ENCODE measurements at places on chromosomes 3 and 15.
A peak's percentile ranks its signal among the peaks of the same experiment; 100 is the strongest.

GRCh38 chr3:164460851-164461250 lies 617.4 kb downstream of the SI start:
- no peak for DNase-seq

GRCh38 chr3:39423436-39423970 lies 17.0 kb downstream of the RPSA start:
- DNase-seq = no peak

GRCh38 chr3:32303399-32303747 lies 64.9 kb downstream of the CMTM8 start:
- no peak for DNase-seq

DNA sequence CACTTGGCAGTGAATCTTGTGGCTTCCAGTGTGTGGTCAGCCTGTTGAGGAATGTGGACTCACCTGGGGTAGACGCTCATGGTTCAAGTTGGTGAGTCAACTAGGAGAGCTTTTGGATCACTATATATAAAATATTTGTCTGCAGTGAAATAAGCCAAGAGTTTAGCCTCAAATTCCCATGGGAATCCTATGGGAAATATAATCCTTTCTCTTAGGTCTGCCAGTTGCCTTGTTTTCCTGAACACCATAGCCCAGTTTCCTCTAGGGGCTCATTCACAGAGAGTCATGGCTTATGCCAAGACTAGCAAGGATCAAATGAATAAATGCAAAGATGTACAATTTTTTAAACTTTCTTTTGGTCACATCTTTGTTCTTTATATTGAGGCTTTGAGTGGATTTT lies 100.1 kb upstream of the NPHP3 start:
- DNase-seq = no peak

DNA sequence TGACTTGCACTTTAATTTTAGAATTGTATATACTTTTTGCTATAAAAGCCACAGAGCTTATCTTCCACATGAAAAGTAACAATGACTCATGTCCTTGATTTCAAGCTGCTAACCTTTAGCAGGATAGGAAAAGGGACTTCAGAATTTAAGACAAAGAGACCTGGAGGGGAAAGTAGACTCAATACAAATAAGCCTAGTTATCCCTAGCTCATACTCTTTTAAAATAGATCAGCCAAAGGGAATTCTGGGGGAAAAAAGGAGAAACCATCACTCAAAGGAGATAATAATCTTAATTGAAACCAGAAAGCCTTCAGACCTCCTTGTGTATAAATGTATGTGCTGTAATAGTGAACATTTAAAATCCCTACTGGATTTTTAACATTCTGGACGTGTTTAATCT lies 930.3 kb downstream of the NTRK3 start:
- no peak for DNase-seq

GRCh38 chr15:52104532-52105004 lies 8.0 kb downstream of the BCL2L10 start:
- no peak for DNase-seq

GRCh38 chr15:90364251-90364650 lies 12.2 kb downstream of the ZNF774 start:
- DNase-seq = no peak

- no peak for DNase-seq
These were observed 49.8 kb downstream of the POMGNT2 start for GRCh38 chr3:43055806-43056770.

DNA sequence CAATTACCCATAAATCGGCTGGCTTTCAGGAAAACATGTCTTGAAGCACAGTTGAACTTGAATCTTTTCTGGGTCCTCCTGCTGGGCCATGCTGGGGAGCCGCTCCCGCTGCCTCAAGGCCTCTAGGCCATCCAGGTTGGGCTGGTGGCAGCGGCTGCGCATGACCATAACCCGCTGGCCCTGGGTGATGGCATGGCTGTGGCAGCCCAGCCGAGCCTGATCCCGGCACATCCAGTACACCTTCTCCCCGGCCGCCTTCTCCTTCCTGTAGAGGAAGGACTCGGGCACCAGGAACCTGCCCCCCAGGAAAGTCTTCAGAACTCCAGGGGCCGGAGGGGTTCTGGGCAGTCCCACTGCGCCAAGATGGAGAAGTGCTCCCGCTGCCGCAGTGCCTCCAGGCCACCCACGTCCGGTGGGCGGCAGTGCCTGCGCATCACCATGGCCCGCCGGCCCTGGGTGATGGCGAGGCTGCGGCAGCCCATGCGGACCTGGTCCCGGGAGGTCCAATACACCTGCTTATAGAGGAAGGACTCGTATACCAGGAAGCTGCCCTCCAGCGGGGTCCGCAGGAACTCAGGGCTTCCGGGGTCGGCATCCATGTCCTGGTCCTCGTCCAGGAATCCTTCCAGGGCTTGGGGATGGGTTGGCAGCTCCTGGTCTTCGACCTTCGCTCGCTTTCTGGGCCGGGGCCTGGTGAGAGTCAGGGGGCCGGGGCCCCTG lies 84.3 kb upstream of the FXR1 start:
- DNase-seq = no peak

DNA sequence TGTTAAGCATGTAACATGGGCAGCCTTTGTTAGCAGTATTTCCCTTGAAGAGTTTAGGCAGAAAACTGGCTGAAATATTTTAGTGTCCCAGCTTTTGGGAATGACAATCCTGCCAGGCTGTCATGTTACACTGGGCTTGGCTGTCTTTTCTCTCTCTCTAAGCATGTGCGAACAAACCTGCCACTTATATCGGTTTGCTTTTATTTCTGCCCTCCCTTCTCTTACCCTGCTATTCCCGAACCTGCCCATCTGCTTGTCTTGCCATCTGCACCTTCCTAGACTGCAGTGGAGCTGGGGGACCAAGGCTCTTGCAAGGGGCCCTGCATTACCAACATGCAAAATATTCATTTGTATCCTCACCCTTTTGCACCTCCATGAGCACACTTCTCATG lies 339.6 kb downstream of the EPHB1 start:
- no peak for DNase-seq

- DNase-seq = no peak
These were observed 542 bp downstream of the ACAA1 start for GRCh38 chr3:38136393-38136776.

GRCh38 chr15:33055962-33056361 lies 138.6 kb downstream of the FMN1 start:
- DNase-seq = no peak

- DNase-seq = no peak
These were observed 23.4 kb downstream of the SLC9A9 start for GRCh38 chr3:143824735-143825385.

GRCh38 chr3:172106989-172107388 lies 67.6 kb downstream of the FNDC3B start:
- peak; percentile 60 for DNase-seq

DNA sequence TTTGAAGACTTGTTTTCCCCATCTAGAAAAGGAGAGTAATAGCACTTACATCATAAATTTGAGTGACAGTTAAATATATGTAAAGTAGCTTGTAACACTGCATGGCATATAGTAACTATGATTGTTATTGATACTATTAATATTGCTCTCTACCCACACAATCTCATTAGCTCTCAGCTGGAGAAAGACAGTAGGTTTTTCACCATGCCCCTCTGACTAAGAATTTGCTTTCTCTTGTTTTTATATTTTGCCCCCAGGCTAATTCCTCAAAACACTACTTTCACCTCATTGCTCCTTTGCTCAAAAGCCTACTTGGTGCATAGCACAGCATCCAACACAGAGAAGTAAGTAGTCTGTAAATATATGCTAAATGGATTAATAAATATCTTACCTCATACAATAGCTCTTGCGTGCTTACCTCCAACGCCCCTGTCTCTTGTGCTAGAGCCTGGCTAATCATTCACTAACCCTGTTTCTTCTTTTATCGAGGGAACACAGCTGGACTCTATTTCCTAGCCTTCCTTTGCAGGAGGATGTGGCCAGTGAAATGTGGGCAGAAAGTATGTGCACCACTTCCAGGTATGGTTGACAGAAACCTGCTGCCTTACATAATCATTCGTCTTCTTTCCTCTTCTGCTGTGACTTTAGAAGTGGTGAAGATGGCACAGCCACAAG lies 190.0 kb downstream of the PLCH1 start:
- DNase-seq = no peak

- DNase-seq = no peak
These were observed 24.2 kb downstream of the NMNAT3 start for GRCh38 chr3:139653582-139653981.

DNA sequence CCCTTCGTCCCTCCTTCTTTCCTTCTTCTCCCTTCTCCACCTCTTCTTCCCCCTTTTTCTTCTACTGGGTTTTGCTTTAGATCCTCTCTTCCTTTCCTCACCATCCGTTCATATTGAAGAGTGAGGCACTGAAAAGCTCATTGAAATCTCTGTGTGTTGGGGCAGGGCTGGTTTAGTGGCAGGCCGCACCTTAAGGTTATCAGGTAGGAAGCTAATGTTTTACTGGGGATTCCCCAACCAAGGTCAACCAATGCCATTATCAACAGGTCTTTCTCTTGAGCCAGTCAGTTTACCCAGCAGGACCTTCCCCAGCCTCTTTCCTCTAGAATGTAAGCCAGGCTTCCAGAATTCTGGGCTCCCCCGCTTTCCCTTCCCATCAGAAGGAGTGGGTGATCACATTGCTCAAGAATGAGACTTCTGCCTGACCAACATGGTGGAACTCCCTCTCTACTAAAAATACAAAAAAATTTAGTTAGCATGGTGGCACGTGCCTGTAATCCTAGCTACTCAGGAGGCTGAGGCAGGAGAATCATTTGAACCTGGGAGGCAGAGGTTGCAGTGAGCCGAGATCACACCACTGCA lies 11.5 kb upstream of the VPS8 start:
- no peak for DNase-seq

DNA sequence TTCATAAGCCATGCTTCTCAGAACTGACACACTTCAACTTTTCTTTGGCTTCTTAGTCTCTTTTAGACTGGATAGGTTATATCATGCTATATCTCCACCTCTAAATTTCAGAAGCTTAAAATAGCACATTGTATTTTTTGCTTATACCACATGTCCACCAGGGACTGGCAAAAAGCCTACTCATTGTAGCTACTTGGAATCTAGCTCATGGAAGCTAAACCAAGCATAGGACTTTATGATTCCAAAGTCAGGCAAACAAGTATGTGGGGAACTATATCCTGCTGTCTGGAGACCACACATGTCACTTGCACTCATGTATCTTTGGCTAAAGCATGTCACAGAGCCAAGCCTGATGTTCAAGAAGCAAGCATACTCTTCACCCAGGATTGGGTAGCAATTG lies 245.0 kb upstream of the RASGRP1 start:
- no peak for DNase-seq

GRCh38 chr3:131535131-131535530 lies 32.4 kb upstream of the MRPL3 start:
- DNase-seq = no peak
